NCI-H2081 treated with DMSO at 0.1 percent for 48 hours (cell line): ENCODE measurements at places on chromosomes 7 and 10.

DNA sequence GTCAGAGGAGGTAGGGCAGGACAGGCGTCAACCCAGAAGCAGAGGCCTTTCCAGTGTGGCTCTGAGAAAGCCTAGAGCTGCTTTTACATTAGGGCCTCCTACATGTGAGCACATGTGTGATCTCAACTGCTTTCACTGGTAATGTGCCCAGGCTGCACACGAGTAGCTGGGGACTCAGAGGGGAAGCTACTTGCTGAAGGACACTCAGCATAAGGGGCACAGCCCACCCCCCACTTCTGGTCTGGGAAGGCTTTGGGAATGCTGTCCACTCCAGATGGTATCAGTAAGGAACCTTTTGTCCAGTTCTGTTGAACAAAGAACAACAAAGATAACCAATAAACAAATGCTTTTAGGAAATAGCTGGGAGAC lies 18.9 kb downstream of the PRF1 start:
- DNase-seq: no peak

DNA sequence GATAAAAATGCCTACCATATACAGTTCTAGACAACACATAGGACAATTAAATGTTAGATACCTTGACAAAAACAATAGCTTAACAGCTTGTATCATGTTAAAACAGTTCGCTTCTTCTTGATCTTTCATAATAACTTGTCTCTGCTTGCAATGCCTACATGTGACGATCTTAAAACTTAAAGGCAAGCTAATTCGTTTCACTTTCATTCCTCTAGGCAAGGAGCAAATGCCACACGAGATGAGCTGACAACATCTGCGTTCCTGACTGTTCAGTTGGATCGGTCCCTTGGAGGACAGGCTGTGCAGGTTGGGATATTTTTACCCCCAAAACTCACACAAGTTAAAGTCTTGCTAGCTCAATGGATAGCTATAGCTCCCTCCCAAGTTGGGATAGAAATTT lies 51.6 kb upstream of the ARL4A start:
- DNase-seq: no peak

DNA sequence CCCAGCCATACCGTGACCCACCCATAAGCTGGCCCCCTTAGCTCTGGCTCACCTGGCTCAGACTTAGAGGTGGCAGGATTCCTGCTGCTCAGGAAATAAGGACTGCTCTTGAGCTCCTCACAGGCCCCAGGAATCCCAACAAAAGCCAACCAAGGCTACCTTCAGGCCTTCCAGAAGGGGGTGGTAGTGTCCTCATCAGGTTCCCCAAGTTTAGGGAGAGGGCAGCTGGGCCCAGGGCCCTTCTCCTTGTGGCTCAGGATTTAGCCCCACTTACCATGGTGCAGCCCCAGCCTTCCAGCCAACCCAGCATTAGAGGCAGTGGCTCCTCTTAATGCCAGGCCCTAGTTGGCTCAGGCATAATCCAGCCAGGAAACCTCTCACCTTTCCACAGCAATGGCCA lies 23.5 kb downstream of the NPFFR1 start:
- no peak for DNase-seq

GRCh38 chr7:112495810-112496462 lies 15.1 kb downstream of the LSMEM1 start:
- DNase-seq: no peak

DNA sequence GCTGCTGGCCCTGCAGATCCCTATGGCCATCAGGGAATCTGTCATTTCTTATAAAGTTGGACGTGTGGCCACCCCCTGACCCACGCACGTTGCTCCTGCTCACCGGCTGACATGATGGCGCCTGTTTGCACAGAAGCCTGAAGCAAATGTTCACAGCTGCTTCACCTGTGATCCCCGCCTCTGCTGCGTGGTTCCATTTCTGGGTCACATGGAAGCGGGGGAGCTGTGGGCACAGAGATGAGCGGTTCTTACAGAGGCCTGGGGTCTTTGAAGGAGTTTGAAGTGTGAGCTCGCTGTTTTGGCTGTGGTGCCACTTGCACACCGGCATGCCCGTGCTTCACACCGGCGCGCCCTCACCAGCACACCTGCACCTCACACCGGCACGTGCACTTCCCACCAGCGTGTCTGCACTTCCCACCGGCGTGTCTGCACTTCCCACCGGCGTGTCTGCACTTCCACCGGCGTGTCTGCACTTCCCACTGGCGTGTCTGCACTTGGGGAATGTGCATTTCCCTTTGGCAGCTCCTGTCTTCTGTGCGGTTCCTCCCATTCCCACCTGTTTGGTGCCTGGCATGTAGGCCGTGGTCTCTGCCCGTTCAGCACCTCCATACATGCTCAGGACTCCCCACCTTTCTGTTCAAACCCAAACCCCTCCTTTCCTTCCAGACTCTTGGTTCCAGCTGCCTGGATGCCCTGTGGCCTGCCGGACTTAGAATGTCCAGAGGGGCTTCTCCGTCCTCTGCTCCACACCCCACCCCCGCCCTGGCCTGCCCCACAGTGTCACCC lies 86.7 kb downstream of the INPP5A start:
- no peak for DNase-seq

DNA sequence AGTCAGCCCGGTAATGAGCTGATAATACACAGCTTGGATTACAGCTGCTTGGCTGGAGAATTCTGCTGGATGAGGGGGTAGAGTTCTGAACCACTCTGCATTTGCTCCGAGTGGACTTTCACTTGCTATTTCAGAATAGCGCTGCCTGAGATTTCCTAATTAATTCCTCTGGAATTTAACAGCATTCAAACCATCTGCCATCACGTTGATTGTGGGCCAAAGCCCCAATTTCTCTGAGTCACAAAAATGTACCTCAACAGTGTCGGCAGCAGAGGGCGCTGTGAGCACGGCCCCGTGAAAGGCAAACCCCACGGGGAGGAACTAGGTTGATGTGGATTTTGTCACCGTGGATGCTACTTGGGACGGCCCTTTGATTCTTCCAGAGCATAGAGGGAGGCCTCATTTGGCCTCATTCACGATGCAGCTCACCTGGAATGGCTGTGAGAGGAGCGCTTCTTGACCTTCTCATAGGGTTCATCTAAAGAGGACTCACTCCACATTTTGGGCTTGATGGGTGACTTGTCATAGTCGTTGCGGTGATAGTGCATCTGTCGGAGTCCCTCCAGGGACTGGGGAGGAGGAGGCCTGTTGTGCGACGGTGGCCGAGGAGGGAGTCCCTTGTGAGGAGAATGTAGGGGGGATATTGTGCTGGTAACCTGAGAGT lies 73.3 kb downstream of the PRPF18 start:
- DNase-seq: no peak

- DNase-seq: no peak
Observed at GRCh38 chr10:117741524-117741923, 199.0 kb downstream of the EMX2 start.

GRCh38 chr10:6388261-6388893 lies 185.6 kb downstream of the PFKFB3 start:
- DNase-seq: no peak

DNA sequence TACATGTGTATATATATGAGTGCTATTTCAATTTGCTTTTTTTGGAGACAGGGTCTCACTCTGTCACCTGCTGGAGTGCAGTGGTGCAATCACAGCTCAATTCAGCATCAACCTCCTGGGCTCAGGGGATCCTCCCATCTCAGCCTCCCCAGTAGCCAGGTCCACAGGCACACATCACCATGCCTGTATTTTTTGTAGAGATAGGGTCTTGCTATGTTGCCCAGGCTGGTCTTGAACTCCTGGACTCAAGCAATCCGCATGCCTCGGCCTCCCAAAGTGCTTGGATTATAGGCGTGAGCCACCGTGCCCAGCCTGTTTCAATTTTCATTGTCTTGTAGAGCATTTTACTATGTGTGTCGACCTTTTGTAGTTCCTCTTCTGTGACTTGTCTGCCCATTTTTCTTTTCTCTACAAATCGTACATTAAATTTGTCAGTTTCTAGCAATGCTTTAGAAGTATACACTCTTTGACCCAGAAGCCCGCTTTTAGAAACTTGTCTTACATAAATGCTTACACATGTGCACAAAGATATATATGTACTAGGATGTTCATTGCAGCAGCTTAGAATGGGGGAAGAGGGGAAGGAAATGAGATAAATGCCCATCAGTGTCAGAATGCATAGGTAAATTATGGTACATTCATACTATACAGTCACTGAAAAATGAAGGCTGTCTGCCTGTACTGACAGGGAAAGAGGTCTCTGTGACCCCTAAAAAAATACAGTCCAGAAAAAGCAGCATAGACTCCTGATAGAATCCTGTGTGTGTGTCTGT lies 12.2 kb upstream of the RFC2 start:
- no peak for DNase-seq

- DNase-seq: no peak
Observed at GRCh38 chr10:112981553-112981952, 31.5 kb downstream of the TCF7L2 start.

GRCh38 chr7:73909051-73909941 lies 48.3 kb downstream of the TMEM270 start:
- no peak for DNase-seq

DNA sequence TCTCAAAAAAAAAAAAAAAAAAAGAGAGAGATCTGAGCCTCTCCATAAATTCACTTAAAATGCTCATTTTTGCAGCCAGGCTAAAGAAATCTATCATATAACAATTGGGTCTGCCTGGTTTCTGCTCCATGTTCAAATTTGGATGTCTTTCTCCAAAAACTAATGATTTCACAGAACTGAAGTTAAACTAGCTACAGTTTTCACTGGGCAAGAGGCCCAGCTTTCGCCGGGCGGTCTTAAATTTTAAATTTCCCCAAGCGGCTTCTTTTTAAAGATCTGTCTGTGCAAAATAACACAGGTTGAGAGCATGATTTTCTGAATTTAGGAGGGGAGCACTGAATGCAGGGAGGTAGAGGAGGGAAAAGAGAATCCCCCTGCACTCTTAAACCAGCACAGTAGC lies 603.4 kb downstream of the KCNMA1 start:
- DNase-seq: no peak

GRCh38 chr10:32949221-32949678 lies 8.8 kb downstream of the ITGB1 start:
- DNase-seq: no peak

DNA sequence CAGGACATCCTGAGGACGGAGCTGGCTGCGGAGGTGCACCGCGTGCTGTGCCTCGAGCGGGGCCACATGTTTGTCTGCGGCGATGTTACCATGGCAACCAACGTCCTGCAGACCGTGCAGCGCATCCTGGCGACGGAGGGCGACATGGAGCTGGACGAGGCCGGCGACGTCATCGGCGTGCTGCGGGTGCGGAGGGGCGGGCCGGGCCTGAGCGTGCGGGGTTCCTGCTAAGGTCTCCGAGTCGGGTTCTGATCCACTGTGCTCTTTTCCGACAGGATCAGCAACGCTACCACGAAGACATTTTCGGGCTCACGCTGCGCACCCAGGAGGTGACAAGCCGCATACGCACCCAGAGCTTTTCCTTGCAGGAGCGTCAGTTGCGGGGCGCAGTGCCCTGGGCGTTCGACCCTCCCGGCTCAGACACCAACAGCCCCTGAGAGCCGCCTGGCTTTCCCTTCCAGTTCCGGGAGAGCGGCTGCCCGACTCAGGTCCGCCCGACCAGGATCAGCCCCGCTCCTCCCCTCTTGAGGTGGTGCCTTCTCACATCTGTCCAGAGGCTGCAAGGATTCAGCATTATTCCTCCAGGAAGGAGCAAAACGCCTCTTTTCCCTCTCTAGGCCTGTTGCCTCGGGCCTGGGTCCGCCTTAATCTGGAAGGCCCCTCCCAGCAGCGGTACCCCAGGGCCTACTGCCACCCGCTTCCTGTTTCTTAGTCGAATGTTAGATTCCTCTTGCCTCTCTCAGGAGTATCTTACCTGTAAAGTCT lies 10.4 kb downstream of the ATG9B start:
- DNase-seq: no peak

DNA sequence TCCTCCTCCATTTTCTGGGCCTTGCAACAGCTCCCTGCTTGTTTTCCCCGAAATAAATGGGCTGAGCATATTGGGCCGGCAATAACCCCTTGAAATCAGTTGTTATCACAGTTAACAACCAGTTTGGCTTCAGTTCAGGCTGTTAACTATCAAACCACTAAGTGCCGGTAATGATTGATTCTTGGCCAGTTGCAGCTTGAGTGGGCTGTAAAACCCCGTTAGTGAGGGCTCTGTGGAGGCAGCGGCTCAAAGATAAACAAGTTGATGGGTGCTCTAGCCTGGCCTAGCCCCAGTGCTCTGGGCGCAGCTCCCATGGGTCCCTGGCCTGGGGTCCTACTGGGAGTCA lies 8.3 kb downstream of the FGF8 start:
- no peak for DNase-seq

GRCh38 chr10:33298893-33299292 lies 35.6 kb downstream of the NRP1 start:
- DNase-seq: no peak

DNA sequence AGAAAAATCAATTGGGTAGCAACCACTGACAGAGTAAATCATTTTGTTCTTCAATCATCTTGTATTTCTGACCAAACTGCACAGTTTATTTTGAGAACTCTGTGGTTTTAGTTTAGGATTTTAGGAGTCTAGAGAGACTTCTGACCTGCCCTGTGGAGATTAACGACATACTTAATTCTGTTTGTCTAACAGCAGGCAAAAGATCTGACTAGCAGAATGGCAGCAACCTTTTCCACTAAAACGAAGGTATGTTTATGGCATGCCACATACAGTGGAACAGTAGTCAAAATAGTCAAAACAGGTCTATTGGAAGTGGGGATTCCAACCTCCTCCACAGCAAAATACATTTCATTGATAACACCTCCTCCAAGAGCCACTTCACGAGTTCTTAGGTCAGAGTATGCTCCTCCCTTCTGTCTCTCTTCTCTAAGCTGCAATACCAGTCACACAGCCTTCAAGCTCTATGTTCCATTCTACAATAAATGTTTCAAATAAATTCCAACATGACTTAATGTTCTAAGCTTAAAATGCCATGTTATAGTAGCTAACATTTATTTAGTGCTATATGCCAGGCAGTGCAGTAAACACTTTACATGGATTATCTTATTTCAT lies 34.4 kb downstream of the NRCAM start:
- no peak for DNase-seq

DNA sequence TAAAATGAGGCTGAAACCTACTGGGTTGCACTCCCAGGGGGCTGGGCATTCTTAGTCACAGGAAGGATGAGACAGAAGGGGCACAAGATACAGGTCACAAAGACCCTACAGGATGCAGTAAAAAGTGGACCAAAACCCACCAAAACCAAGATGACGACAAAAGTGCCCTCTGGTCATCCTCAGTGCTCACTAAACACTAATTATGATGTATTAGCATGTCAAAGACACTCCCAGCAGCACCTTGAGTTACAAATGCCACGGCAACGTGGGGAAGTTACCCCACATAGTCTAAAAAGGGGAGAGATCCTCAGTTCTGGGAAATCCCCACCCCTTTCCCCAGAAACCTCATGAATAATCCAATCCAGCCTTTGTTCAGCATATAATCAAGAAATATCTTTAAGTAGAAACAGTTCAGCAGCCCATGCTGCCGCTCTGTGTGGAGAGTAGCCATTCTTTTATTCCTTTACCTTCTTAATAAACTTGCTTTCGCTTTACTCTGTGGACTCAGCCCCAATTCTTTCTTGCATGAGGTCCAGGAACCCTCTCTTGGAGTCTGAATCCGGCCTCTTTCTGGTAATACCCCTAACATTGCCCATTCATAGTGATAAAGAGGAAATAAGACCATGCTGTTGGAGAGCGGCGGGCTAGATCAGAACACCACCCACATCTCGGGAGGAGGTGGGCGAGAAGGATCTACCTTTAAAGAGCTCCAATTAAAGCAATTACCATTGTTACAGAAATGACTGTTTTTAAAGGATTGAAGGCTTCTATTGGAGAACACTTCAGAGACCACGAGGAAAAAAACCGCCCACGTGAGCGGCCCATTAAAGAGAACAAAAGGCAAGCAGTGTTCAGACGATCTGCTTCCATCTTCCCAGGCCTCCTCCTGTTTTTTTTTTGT lies 170.9 kb downstream of the USP6NL start:
- no peak for DNase-seq
